Stimulated activated CD4-positive, alpha-beta T cell treated with anti-CD3 and anti-CD28 coated beads, Interleukin-1b, Interleukin-23, amount 100 ng/mL, for 1 hour (primary cell): ENCODE measurements at places on chromosomes 6 and 20.

DNA sequence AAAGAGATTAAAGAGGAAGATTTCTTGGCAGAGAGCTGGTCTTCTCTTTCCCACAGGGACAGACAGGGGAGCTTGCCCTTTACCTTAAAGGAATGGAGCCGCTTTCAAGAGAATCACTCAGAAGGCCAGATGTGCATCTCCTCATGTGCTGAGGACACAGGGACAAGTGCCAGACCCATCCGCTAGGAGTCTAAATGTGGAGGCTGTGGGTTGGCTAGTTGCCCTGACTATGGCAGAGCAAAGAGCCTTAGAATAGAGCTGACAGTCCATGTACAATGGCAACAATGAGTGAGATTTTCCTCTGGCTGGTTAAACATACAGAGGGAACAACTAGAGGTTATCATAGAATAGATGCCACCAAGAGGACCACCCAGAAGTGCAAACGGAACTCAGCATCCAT, 7.3 kb upstream of the DOK5 start:
- no peak for DNase-seq

DNA sequence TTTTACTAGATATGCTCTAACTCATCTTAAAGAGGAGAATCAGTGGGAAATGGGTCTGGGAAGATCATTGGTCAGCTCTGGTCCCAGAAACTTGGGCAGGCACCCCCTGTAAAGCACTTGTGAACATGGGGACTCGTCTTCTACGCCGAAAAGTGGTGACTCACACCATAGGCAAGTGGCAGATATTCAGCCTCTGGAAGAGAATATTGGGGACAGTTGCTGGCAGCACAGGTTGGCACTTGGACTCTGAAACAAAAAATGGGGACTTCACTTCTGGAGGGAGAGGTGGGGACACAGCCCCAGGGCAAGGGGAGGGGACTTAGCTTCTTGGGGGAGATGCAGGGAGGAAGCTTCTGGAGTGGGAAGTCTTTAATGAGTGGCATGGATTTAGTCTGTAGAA, 11.9 kb upstream of the ZNF343 start:
- DNase-seq, result no peak

GRCh38 chr20:10596710-10597121, 77.1 kb downstream of the JAG1 start:
- no peak for DNase-seq

GRCh38 chr6:28682542-28682941, 156.9 kb downstream of the GPX5 start:
- no peak for DNase-seq

- no peak for DNase-seq
These were observed 19.7 kb upstream of the TLDC2 start for GRCh38 chr20:36856195-36856594.

DNA sequence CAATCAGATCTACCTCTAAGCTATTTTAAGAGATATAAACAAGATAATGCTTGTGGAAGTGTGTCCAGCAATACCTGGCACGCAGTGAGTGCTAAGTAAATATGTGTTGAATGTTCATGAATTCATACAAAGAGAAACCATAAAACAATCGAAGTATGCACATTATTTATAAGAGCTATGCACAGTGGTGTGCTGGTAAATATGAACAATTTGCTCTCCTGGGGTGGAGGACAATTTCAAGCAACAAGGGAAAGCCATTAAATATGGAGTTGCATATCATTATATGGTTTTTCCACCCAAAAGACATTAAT, 526.6 kb upstream of the MARCKS start:
- DNase-seq, result no peak

DNA sequence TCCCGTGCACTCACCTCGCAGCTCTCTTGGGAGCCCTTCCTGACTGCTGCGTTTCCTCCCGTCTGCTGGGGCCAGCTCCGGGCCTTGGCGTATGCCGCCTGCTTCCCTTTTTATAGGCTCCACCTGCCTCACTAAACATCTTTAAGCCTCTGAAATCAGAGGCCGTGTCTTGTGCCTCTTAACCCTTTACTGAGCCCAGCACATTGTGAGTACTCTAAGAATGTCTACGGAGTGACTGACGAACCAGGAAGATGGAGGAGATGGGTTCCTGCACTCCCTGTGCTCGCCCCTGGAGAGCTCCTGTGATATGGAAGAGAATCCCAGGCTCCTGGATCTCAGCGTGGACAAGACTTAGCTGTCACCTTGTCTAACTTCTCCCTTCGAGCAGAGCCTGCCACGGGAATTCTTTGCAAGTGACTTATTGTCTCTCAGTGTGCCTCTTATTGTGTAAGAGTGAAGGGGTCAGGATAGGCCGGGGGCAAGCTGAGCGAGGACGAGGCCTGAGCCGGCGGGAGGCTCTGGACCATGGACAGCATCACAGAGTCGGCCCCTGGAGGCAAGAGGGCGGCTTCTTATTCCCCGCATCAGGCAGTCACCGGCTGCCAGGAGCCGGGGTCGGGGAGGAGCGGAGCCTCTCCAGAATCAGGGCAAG, 70.9 kb upstream of the CCDC167 start:
- DNase-seq, result no peak

- no peak for DNase-seq
These were observed 125.0 kb downstream of the ZDHHC14 start for GRCh38 chr6:157505912-157506491.

- no peak for DNase-seq
These were observed 5.5 kb downstream of the SIGLEC1 start for GRCh38 chr20:3706774-3707507.

GRCh38 chr6:16575655-16576054, 185.6 kb downstream of the ATXN1 start:
- DNase-seq, result no peak

DNA sequence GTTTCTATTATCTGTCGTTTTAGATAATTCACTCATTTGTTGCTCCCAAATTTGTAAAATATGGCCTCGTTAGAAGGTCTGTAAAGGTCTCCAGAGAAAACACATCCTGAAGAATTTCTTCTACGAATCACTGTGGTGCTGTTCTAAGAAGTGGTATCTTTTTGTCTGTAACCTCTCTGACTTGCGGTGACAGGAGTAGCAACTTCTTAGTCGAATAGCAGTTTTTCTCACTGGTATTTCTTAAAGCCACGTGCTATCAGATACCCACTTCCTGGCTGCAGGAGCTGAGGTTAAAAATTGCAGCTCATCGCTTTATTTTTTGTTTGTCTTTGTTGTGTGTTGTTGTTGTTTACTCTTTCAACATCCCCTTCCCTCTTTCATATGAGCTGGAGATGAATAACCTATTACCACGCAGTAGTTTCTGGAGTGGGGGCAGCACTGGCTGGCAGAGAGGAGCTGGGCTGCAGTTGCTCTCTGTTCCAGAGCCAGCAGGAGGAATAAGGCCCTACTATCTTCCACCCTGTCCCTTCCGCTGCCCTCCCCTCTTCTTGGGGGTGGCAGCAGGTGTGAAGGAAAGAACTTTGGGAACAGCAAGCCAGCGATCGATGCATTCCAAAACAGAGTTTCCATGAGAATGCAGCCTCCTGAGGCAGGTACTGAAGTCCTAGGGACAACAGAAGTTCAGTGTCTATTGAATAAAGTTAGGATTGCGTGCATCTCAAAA, 64.7 kb downstream of the C6orf118 start:
- DNase-seq, result no peak

GRCh38 chr6:120354452-120355098, 979.7 kb downstream of the TBC1D32 start:
- DNase-seq, result no peak

DNA sequence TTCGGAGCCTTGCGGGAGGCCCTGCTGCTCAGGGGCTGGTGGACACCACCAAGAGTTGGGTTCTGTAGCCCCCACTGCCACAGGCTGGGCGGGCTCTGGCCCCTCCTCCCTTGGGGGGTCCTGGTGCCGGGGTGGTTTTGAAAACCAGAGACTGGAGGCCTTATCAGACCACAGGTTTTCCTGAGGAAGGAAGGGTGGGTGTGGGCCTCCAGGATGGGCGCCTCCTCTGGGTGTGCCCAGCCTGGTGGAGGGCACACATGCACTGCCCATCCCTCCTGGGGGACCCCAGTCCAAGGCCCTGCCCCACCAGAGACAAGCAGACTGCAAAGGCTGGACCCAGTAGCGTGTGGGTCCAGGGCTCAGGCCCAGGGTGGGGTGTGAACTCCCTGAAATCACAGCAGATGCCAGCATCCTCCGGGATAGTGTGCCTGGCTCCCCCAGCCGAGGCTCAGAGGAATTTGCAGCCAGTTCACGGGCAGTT, 13.5 kb upstream of the ZBTB46 start:
- DNase-seq, result no peak

DNA sequence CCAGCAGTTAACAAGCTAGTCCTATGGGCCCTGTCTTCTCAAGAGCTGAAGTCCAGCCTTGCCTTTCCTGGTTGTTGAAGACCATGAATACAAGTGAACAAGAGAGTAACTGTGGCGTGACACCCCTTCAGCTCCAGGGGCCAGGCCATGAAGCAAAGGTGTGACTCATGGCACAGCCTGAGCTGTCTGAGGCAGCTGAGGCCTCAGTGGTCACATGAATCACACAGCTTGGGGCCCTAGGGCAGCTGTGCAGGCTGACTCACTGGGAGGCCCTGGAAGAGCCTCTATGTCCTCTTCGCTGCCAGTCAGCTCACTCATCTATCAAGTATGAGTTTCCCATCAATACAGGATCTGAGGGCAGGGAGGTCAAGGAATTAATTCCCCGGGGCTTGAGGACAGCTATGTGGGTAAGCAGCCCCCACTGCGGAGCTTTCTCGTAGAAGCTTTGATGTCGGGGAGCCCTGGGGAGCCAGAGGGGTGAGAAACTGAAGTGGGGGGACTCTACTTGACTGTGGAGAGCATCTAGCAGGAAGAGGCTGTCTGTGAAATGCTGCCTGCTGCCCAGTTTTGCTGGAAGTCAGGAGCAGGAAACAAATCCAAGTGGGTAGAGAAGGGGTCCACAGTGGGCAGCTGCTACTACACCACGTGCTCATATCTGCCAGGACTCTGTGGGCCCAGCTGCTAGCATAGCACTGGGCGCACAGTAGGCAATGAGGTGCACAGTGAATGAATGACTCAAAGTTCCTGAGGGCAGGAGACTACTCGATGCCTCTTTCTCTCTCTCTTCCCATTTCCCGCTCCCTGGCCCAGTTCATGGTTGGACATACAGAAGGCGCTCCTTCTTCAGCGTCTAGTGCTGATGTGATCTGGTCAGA, 13.7 kb upstream of the FAM83C start:
- DNase-seq, result peak; percentile 28

DNA sequence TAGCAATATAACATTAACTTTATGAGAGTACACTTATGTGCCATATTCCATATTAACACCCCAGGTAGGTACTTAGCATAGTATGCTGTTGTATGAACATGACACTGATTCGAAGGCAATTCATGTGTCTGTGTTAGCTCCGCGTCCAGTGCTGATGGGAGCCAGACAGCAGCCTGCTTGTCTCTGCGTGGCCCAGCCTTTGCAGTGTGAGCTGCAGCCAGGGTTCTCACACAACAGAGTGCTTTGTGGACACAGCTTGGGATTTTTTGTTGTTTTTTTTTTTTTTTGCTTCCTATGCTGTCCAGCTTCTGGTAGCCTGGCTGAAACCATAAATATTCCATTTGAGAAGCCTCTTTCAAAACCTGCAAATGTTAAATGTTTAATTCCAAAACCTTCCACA, 350.9 kb downstream of the SMOC2 start:
- no peak for DNase-seq

- no peak for DNase-seq
These were observed 267.6 kb upstream of the SGK1 start for GRCh38 chr6:134585517-134585873.

DNA sequence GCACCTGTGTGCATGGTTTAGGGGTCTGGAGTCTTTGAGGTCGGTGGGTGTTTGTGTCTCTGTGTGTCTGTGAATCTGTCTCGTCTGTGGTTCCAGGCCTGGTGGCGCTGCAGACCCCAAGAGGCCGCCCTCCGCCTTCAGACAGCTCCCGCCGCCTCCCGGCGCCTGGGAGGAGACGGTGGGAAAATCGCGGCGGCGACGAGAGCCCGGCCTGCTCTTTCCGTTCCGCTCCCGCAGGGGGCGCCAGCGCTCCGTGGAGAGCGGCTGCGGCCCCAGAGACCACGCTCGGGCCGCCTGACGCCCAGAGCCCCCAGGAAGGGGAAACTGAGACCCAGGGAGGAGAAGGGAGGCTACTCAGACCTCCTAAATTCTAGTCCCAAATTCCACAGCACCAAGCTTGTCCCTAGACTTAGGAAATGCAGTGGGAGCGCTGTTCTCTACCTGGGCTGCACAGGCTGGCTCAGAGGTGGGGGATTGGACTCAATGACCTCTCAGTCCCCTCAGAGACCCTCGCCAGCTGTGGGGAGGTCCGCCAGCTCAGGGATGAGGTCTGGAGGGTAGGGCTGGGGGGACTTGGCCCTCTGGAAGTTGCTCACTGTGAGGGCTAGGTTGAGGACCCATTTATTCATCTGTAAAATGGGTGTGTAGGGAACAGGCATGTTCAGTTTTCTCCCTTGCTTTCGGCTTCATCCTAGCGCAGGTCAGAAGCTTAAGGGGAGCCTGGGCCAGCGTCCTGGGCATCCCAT, 36.9 kb upstream of the BLCAP start:
- DNase-seq, result peak; percentile 15

GRCh38 chr20:20192366-20192765, 140.0 kb downstream of the CFAP61 start:
- DNase-seq, result no peak
